ENCODE measurements at places on chromosomes 2 and 18.

- no peak for DNase-seq
Measured at GRCh38 chr2:8277921-8278571, 403.8 kb upstream of the ID2 start.

- no peak for DNase-seq
Measured at GRCh38 chr2:216214768-216215167, 105.6 kb downstream of the XRCC5 start.

- DNase-seq: no peak
Measured at GRCh38 chr2:54956111-54956627, 94.1 kb downstream of the RTN4 start.

DNA sequence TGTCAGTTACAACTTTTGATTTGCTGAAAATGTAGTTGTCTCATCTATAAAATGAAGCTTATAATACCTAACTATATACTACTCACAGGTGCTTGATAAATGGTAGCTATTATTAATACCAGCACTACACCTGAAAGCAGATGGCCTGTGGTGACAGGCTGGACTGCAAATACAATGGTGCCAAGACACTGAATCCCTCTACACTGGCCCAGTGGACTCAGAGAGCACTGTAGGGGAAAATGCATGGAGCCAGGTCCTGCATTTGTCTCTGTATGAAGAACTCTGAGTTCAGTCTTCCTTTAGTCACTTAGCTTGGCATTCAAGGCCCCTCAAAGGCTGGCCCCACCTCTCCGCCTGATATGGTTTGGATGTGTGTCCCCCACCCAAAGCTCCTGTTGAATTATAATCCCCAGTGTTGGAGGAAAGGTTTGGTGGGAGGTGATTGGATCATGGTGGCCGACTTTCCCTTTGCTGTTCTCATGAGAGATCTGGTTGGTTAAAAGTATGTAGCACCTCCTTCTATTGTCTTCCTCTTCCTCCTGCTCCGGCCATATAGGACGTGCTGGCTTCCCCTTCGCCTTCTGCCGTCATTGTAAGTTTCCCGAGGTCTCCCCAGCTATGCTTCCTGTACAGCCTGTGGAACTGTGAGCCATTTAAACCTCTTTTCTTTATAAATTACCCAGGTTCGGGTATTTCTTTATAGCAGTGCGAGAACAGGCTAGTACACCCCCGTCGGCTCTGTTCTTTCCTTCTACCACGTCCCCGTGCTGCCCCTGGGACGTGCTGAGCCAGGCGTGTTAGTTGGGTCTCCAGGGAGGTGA lies 11.1 kb upstream of the NTSR2 start:
- no peak for DNase-seq

DNA sequence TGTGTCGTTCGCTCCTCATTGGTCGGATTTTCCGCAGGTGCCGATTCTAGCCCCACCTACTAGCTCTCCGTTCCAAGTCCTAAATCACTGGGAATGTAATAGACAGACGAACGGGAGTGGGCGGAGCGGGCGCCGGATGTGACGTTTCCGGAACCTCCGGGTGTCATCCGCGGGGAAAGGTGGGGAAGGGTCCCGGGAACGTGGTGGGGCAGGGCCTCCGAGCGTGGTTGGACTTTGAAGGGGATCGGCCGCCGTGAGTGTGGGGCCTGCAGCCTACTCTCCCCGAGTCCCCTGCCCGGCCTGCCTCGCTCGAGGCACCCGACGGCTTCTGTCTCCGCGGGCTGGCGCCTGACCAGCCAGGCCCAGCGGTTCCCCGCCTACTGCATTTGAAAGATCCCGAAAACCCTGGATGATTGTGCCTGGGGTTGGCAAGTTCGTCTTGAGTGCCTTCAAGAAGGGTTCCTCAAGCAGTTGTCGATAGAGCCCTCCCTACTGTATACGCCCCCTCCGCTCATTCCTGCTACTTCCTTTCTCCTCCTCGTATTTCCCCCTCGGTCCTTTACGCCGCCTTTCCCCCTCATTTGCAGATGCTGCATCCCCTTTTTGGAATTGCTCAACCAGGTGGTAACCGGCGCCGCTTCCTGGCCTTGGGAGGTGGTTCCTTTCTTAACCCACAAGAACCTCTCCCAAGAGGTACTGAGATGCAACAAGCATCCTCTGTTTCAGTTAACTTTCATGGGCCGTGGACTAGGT lies at the start of gene STAMBP:
TSS of gene STAMBP (plus strand) at position 144 of the 753 bp plus-strand sequence. CDS start 1,896 bp downstream, outside the sequence.
- DNase-seq: peak; percentile 89

DNA sequence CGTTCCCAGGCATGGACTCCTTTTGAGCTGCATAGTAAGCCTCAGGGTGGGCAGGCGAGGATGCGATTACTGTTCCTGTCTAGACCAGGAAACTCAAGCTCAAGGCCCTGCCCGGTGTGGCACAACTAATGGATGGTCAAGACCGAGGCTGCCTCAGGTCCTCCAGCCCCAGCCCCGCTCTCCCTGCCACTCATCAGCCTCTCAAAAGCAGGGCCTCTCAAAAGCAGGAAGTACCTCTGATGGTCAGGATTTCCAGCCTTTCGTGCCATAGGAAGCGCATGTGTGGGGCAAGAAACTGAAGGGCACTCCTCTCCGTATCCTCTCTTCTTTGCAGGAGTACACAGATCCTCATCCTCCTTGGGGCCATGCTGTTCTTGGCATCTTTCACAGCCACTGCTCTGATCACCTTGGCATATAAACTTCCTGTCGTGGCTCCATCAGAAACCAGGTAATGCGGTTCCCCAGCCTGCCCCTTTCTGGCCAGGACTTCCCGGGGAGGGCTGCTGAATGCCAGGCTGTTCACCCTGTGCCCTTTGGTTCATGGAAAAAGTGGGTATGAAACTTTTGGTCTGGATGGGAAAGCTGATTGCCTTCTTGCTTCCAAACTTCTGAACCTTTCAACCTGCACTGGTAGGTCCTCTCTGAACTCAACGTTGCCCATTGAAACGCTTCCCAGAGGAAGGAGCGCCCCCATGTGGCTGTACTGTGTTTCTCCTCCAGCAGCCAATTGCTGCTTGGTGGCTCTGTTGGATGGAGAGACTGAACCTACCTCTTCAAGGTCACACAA lies 82.8 kb upstream of the SEC11C start:
- peak; percentile 37 for DNase-seq

- no peak for DNase-seq
Measured at GRCh38 chr2:3287896-3288295, 89.7 kb downstream of the EIPR1 start.

GRCh38 chr2:126886916-126887280 lies 11.8 kb upstream of the TEX51 start:
- no peak for DNase-seq

DNA sequence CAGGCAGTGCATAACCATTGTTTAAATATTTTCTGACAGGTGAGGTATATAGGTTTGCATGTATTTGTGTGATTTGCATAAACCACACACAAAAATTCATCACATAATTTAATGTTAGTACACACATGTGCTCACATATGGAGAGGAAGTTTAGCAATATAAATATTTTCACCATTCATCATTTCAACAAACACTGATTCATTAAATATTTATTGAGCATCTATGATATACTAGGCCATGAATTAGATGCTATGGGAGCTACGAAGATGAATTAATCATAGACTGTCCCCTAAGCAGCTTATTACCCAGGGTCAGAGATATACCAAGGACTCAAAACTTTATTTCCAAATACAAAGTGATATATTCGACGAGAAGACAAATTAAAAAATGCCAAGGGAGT lies 311.6 kb upstream of the PIK3C3 start:
- no peak for DNase-seq

- no peak for DNase-seq
Measured at GRCh38 chr2:214014551-214015220, 396.2 kb upstream of the VWC2L start.
